ENCODE measurements at places on chromosomes 1 and 21. TPM values are rescaled to one million over a fixed set of nuclear protein-coding genes. Genes with fewer than 3 reads are reported as not detected.
A peak's percentile ranks its signal among the peaks of the same experiment; 100 is the strongest.

CD5L gene
- total RNA-seq = not detected

CLCNKB gene
- not detected for total RNA-seq

WNT3A gene
- total RNA-seq = not detected

LHX8 gene
- total RNA-seq = not detected

KLF17 gene
- not detected for total RNA-seq

HFM1 gene
- total RNA-seq = 0.10 TPM

CADM3 gene
- not detected for total RNA-seq

GALNT2 gene
- total RNA-seq = 46.5 TPM

CACNA1S gene
- not detected for total RNA-seq

EDARADD gene
- 1.6 TPM for total RNA-seq

EXO5 gene
- 15.6 TPM for total RNA-seq

C1orf21 gene
- 2.7 TPM for total RNA-seq

SCAF4 gene
- total RNA-seq = 50.3 TPM

NES gene
- 0.04 TPM for total RNA-seq

TNFRSF25 gene
- 64.7 TPM for total RNA-seq

DNA sequence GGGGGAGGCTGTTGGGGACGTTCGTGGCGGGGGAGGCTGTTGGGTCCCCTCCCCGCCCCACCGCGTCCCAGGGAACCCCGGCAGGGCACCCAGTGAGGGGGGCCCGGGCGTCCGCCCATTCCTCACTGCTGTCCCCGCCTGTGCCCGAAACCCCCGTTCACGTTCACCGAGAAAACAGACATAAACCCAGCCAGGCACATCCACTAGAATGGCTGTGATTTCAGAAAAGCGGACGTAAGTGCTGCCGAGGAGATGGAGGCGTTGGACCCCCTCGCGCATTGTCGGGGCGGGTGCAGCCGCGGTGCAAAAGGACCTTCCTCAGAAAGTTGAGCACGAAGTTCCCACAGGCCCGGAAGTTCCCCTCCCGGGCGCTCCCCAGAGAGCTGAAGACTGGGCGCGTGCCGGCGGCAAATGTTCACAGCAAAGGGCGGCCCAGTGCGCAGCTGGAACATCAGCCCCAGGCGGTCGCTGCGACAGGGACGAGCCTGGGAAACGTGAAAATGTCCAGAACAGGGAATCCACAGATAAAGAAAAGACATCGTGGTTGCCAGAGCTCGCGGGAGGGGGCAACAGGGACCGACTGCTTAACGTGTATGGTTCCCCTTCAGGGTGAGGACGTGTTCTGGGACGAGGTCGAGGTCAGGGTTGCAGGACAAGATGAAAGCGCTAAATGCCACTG is 18.5 kb upstream of the SAMD11 start:
- DNase-seq = peak; percentile 42

- DNase-seq = no peak
These were observed 2.2 kb upstream of the SEMA4A start for GRCh38 chr1:156151093-156151688.

DNA sequence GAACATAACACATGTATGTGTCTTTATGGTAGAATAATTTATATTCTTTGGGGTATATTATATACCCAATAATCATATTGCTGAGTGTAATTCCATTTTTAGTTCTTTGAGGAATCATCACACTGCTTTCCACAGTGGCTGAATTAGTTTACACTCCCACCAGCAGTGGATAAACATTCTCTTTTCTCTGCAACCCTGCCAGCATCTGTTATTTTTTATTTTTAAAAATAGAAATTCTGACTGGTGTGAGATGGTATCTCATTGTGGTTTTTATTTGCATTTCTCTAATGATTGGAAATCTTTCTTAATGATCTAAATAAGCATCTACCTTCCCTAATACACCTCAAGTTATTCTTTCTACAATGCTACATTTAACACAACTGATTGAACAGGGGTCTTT is 346.2 kb upstream of the LYPLAL1 start:
- no peak for DNase-seq

DNA sequence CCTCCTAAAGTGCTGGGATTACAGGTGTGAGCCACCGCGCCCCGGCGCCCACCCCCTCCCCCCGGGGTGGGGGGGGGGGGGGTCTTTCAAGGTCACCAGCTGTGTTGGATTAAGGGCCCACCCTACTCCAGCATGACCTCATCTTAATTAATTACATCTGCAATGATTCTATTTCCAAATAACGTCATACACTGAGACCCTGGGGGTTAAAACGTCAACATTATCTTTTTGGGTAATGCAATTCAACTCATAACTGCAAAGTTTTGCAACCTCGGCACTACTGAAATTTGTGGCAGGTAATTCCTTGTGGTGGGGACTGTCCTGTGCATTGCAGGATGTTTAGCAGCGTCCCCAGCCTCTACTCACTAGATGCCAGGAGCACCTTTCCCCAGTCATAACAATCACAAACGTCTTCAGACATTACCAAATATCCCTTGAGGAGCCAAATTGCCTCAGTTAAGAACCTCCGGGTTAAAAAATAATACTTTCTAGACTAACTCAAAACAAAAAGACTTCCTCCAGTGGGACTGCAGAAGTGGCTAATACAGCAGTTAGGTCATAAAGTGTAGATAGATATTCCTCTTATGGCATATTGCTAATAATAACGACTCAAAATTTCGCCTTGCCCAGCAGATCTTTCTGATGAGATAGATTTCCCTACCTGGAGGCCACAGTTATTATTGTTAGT is 233.0 kb upstream of the KAZN start:
- DNase-seq = no peak

GRCh38 chr1:162908780-162909179 is 47.8 kb upstream of the CCDC190 start:
- no peak for DNase-seq

DNA sequence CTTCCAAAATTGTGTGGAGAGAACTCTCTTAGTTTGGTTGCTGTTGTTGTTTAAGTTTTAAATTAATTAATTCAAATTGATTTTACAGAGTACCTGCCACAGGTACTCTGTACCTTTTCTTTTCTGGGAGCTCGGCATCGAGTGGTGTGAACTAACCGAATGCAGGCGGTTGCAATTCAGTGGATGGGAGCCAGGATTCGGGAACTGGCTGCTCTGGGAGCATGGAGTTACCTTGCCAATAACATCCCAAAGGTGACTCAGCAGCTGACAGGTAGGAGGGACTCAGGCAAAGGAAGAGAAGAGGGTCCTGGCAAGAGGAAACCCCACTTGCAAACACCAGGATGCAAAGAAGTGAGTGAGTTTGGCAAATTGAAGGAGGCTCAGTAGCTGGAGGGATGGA is 24.7 kb upstream of the KANK4 start:
- DNase-seq = no peak

DNA sequence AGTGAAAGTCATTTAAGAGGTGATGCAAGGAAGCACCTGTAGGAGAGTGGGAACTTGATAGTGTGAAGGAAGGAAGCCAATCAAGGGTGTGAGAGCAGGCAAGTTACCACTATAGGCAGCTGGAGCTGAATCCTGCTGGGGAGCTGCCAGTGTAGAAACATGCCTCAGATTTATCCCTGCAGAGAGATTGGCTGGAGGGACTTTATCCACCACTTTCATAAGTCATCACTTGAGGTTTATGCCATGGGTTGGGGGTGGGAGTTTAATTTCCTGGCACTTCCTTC is 443.6 kb downstream of the PLPP3 start:
- DNase-seq = no peak

DNA sequence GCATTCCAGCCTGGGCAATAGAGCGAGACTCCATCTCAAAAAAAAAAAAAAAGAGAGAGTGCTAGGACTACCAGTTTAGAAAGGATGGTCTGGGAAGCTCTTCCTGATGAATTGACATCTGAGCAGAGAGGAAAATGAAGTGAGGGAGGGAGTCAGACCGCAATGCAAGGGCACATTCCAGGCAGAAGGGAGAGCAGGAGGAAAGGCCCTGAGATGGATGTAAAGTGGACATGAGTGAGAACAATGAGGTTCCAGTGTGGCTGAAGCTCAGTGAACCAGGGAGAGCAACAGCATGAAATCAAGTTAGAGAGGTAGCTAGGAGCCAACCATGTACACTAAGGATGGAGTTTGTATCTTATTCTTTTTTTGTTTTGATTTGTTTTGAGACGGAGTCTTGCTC is 55.9 kb upstream of the SPOCD1 start:
- no peak for DNase-seq

GRCh38 chr1:44740179-44740617 is 561 bp downstream of the KIF2C start:
- DNase-seq = no peak

- peak; percentile 15 for DNase-seq
These were observed 513 bp downstream of the GTF2B start for GRCh38 chr1:88890791-88891317.

- peak; percentile 19 for DNase-seq
These were observed 51.3 kb upstream of the GFI1 start for GRCh38 chr1:92538048-92538412.

DNA sequence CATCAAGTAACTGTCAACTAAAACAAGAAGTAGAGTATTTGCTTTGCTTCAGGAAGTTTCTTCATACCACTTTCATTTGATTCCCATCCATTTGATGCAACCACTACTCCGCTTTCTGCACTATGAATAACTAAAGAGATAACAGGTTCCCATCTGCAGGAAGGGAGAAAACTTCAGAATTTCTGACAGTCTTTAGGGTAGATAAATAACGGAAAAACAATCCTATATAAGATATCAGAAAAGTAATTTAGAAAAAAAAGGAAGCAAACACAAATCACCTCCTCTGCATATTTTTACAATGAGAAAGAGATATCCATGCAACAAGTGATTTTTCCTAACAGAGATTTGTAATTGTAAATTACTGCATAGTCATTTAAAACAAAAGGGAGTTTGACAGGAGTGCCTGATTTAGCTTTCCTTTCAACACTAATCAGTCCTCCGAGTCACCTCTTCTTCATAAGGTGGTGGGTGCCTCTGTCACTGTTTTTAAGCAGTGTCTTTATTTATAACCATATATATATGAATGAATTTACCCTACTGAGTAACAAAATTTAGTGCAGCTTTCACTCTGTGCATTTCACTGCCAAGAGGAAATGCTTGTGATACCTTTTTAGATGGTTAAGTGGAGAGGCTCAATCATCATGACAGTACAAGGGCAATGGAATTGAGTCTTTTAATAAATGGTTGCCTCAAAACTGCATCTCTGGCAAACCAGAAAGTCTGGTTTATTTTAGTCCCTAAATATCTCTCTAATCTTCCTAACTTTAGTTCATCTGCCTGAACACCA is 1920.4 kb downstream of the MRPL39 start:
- no peak for DNase-seq

- no peak for DNase-seq
These were observed 52.6 kb upstream of the EPS8L3 start for GRCh38 chr1:109816175-109816811.

GRCh38 chr1:208043691-208044181 is 132.8 kb upstream of the CD34 start:
- DNase-seq = no peak

Data from activated naive CD8-positive, alpha-beta T cell treated with anti-CD3 and anti-CD28 coated beads for 36 hours (primary cell).